NCI-H2227 treated with DMSO at 0.1 percent for 48 hours (cell line): ENCODE measurements at places on chromosomes 1 and 21.

DNA sequence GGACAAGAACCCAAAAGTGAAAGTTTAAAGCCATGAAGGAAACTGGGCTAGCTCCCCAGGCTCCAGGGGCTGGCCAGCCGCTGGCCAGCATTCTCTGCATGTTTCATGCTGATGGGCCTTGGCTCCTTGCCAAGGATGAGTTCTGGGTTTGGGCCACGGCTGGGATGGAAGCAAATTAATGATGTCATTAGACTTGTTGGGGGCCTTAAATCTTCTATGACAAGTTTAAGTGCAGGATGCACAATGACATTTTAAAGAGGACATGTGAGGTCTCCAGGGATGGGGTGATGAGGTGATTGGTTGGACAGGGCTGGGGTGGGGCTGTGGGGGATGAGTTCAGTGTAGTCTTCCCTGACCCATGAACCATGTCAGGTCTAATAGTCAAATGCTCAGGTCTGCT, 199.6 kb downstream of the TRABD2B start:
- DNase-seq = no peak

DNA sequence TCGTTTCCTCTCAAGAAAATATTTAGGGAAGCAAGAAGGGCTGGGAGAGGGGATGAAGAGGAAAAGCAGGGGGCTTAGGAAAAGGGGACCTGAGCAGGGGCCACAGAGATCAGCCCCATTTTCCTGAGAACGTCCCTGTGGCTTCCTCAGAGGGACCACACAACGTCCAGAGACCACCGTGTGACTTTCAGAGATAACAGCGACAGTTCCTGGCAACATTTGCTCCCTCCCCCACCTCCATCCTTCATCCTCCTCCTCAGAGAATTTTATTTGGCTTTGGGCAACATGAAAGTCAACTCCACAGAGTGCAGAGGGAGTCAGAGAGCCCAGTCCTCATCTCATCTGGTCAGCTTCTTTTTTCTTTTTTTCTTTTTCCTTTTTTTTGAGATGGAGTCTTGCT, 50.9 kb downstream of the RUNX1 start:
- DNase-seq = no peak

- DNase-seq = no peak
These were observed 21.0 kb downstream of the RSPH1 start for GRCh38 chr21:42475036-42475435.

DNA sequence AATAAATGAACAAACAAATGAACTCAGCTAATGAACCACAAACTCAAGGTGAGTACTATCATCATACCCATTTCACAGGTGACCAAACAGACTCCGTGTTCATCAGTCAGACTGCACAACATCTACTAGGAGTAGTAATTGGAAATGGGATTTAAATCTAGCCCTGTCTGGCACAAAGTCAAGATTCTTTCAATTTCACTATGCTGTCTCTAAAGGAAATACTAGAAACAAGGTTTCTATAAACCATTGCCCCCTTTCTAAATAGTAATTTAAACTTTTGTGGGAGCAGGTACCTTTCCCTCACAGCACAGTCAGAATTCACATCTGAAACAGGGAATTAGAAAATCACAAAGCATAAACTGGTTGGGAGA, 160.3 kb downstream of the TGFBR3 start:
- DNase-seq = no peak

- no peak for DNase-seq
These were observed 90.9 kb downstream of the MAN1C1 start for GRCh38 chr1:25707280-25708016.

GRCh38 chr1:79781261-79781660, 774.7 kb upstream of the ADGRL4 start:
- no peak for DNase-seq

- no peak for DNase-seq
These were observed 54.4 kb downstream of the DOP1B start for GRCh38 chr21:36210779-36211659.
